ENCODE measurements at places on chromosomes 5 and 9.

DNA sequence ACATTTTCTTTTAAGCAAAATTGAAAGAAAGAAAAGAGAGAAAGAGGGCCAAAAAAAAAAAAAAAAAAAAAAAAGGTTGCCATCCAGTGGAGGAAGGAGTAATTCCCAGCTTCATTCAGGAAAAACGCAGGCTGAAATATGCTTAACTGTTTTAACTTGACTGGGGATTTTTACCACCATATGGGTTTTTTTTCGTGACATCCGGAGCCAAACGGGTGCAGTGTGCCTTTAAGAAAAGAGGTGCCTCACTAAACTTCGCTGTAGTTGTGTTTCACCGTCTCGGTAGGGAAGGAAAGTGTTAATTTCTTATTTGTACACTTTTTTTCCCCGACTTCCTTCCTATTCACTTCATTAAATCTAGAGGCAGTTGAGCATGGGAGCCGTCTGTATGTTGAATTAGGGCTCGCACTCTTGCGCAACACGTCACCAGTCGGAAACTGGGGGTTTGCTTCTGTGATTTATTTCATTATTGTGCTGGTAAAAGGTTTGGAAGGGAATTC lies 143.0 kb downstream of the SMARCA2 start:
- no peak for DNase-seq

DNA sequence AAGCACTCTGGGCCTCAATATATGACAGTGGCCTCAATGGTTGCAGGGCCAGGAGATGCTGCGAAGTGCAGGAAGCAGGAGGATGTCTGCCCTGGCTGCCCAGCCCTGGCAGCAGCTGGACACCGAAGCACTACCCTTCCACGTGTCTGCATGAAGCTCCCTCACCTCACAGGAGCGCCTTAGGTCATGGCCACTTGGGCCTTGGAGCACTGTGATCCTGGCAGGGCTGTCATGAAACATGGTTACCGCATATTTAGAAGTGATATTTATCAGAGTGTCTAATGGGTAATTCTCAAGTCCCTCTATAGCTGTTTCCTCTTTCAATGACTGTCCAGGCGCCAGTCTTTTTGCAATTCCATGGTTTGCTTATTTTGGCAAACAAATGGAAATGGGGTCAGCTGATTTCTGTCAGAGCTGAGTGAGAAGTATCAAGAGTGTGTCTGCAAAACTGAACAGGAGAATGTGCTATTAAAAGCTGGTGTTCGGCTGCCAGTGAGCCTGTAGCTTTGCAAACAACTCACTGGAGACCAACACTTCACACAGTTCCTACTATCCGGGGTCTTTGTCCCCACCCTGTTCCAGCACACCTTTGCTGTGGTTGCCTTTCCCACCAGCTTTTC lies 285.9 kb downstream of the KIF4B start:
- no peak for DNase-seq

DNA sequence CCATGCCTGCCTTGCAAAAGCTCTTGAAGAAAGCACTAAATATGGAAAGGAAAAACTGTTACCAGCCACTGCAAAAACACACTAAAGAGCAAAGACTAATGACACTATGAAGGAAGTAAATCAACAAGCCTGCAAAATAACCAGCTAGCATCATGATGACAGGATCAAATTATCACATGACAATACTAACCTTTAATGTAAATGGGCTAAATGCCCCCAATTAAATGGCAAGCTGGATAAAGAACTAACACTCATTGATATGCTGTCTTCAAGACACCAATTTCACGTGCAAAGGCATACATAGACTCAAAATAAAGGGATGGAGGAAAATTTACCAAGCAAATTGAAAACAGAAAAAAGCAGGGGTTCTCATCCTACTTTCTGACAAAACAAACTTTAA lies 231.8 kb upstream of the RGMB start:
- no peak for DNase-seq

- DNase-seq, result no peak
Measured at GRCh38 chr5:132098151-132098594, 24.6 kb downstream of the CSF2 start.

- DNase-seq, result no peak
Measured at GRCh38 chr5:548256-548655, 24.0 kb upstream of the SLC9A3 start.

GRCh38 chr5:72145348-72145747 lies 38.1 kb downstream of the MAP1B start:
- no peak for DNase-seq

DNA sequence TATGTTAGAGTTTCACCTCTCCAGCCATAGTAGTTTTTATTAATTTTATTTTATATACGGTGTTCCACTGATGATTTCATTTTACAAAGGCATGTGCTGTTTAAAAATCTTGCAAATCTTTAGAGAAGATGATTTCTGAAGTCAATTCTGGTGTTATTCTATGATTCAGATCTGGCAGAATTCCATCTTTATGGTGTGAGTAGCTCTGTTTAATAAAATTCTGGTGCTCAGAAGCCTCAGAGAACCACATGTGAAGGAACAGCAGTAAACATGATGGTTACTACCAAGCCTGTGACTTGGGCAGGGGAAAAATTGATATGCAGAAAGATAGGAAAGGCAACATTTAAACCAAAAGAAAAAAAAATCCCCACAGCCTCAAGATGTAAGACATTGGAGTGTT lies 299.7 kb downstream of the NPR3 start:
- DNase-seq, result no peak

DNA sequence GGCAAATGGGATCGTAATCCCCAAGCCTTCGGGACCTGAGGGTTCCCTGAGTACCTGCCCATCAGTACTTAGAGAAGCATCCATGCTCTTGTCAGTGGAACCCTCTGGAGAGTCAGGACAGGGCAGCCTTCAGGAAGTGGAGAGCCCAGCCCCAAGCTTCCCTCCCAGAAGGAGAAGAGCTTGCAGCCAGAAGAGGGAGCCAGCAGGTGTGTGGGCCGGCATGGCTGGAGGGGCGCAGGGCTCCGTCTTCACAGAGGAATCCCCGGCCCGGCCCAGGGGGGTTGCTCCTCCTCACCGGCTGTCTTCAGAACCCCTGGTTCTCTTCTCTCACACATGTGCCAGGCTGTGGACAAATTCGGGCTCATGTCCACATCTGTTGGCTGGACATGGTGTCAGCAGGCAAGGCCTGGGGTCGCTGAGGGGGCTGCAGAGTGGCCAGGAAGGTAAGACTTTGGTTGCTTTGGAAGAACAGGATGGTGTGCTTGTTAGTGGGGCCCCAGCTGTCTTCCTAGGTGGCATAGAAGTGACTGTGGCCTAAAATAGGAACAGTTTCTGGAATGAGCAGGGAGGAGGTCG lies 58.9 kb upstream of the RXRA start:
- DNase-seq, result no peak

GRCh38 chr5:107271682-107272350 lies 398.9 kb downstream of the EFNA5 start:
- DNase-seq, result no peak

GRCh38 chr9:110986529-110986928 lies 51.7 kb downstream of the LPAR1 start:
- no peak for DNase-seq

- no peak for DNase-seq
Measured at GRCh38 chr9:125820100-125820804, 73.1 kb downstream of the PBX3 start.

- no peak for DNase-seq
Measured at GRCh38 chr5:162274679-162275078, 207.1 kb downstream of the GABRG2 start.

- no peak for DNase-seq
Measured at GRCh38 chr5:167614294-167615021, 677.0 kb upstream of the WWC1 start.

DNA sequence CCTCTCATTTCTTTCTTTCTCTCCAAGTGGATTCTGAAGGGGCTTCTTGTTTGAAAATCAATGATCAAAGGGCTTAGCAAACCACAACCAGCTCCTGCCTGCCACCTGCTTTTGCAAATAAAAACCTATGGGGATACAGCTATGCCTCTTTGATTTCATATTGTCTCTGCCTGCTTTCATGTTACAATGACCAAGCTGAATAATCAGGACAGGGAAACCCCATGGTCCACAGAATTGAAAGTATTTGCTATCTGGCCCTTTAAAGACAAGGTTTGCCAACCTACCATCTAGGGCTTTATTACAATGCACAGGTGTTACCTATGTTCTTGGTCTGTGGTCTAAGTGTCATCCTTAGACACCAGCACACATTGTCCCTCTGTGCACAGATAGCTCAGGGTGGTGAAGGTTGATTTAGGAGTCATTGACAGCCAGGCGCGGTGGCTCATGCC lies 28.8 kb upstream of the PLIN2 start:
- no peak for DNase-seq

DNA sequence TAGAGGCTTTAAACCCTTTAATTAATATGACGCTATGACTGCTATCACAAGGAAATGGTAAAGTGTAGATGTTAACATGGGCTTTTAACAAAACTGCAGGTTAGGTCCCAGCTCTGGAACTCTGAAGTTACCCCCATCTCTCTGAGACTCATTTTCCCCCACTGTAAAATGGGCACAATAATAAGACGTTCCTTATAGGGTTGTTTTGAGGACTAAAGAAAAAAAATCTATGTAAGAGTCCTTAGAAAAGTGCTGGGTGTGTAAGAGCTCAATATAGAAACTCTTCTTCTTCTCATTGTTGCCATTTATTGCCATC lies 45.8 kb upstream of the STK32A start:
- DNase-seq, result no peak

DNA sequence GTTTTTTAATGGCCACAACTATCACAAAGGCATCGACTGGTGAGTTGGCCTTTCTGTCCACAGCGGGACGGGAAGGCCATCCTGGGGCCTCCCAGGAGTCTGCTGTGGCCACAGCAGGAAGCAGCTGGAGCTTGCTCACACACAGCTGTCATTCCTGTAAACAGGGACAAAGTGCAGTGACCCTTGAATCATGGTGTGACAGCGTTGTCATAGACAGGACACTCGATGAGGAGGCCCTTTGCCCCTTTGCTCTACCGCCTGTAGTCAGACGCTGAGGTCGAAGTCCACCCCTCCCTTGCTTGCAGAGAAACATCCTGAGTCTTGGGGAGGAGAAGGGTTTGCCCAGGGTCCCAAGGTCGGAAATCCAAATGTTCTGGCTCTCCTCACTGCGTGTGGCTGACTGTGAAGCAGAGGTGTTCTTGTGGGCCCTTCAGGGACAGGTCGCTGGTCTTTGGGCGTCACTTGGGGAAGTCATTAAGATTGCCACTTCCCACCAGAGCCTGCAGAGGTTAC lies 35.1 kb downstream of the NDST1 start:
- DNase-seq, result no peak

DNA sequence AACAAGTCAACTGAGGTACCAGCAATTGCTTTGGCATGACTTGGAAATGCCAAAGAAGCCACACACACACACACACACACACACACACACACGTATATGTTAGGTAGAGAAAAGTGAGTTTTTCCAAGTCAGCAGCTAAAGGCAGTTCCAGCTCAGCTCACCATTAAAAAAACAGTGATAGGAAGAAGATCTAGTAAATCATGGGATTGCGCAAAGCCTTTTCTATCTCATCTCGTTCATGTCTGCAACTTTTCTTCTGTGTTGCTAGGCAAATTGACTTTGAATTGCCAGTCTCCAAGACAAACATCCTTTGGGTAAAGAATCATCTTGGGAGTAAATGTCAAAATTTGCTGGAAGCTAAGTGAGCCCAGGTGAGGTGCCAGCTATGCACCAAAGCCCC lies 500.1 kb downstream of the ENC1 start:
- DNase-seq, result no peak

DNA sequence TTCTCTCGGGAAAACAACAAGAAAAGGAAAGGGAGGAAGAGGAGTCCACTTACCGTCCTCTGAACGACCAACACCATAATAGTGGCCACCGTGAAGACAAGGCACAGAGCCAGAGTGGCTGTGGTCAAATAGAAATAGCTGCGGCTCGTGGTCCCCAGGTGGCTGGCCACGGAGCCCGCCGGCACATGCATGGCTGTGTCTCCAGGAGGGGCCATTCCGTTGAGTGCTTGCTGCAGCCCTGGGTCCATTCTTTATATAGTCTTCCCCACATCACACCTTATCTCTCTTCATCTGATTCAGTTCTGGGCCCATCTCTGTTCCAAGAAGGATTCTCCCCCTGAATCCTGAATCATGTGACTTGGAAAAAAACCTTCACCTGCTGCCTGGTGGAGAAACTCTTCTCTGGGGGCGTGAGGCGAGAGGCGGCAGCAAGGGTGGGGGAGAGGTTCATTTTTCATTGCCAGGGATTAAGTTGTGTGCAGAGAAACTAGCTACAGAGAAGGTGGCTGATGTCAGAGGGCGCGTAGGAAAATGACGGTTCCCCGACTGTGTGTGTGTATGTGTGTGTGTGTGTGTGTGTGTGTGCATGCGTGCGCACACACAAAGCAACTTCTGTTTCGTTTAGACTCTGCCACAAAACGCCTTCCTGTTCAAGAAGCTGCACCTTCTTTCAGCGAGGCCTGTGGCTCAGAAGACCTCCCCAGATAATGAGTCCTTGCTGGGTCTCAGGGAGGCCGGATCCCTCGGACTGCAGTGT lies at the start of gene TNFSF8:
TNFSF8 (minus strand) TSS at position 536 of the 757 bp plus-strand sequence; CDS start at position 248, 288 bp downstream.
- DNase-seq, result peak; percentile 35

DNA sequence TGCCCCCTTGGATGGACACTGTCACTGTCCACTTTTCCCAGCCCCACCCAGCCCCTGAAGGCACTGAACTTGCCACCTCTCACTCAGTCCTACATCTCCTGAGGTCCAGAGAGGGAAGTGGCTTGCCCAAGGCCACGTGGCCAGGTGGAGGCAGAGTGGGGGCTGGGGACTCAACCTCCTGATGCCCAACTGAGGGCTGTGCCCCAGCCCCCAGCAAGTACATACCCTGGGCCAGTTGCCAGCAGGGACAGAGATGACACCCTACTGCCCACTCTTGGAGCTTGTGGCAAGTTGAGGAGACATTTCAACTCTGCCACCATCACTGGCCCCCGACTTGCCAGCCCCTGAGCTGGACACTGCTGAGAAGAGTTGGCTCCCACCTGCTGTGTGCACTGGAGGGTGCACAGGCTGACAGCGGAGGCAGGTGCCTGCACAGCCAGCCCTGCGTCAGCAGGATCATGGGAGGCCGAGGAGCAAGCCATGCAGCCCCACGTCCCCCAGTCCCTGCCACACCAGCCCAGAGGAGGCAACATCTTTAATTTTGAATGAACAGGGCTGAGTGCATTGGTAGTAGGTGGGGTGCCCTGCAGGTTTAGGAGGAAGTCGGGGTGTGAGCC lies 39.4 kb downstream of the UNC5A start:
- no peak for DNase-seq

DNA sequence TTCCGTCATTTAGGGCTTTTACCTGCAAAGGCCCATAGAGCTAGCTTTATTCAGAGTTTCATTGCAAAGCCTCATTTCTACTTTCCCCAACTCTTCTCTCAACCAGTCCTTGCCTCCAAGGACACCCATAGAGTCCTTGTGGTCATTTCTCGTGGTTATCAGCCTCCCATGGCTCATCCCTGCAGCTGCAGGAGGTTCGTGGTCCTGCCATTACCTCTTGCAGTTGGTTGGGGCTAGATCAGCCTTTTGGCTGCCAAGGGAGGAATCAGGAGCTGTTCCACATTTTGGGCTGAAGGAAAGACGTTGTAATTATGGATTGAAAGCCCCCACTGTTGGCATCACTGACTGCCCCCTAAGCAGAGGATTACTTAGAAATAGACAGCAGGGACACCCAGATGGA lies 231.0 kb downstream of the MAN2A1 start:
- DNase-seq, result no peak
